H1 (cell line): ENCODE measurements at places on chromosomes 4 and X.

DNA sequence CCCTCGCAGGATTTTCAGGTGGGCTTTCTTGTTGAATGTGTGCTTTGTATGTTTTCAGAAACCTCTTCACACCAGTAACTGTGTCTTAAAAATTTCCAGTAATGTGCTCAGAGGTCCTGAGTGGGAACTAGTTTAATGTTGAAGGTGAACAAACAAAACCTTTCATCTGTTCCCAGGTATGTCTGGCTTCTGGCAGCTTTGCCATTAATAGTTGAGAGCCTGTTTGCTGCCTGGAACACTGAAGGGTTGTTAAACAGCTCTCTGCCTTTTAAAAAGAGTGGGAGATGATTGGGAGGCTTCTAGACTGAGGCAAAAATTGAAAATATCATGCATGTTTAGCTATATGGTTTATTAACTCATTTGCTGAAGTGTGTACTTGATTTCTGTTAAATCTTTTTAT lies 161.2 kb upstream of the AGTR2 start:
- DNase-seq = no peak

GRCh38 chr4:48361012-48361400 lies 19.7 kb downstream of the SLAIN2 start:
- DNase-seq = no peak

- no peak for DNase-seq
These were observed 226.9 kb downstream of the FBXW7 start for GRCh38 chr4:152308951-152309350.

DNA sequence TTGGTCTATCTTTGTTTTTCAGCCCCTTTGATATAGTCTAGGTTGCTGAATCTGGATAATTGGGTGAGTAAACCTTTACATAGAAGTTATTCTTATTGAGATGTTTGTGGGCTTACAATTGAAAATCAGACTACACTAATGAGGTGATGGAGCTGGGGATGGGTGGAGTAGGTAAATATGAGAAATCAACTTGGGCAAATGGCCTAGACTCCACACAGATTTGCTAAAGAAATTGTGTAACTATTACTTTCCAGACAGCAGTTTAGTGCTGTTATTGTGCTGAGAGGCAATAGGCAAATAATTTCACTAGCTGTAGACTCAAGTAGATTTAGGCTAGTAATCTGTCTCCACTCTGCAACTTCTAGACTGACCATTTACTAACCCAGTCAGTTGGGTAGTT lies 8.2 kb downstream of the DIAPH2 start:
- DNase-seq = no peak

- no peak for DNase-seq
These were observed 91.7 kb downstream of the EFNB1 start for GRCh38 chrX:68920561-68920960.

DNA sequence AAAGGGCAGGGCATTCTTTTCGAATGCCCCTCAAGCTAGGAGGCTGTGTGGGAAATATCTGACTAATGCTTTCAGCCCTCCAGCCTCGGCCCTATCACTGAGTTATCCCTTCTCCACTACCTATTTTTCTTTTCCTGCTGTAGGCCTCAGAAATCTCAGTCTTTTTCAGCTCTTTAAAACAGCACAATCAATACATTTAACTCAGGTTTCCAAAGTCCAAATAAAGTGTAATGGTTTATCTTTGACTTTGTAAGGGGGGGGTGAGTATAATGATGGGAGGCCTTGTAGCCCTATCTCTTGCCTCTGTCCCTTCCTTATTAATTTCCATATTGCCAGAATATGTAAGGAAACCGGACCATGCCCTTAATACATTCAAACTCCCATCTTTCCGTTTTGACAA lies 1.6 kb upstream of the WNK3 start:
- no peak for DNase-seq

GRCh38 chr4:158710814-158711213 lies 12.4 kb downstream of the PPID start:
- DNase-seq = no peak

DNA sequence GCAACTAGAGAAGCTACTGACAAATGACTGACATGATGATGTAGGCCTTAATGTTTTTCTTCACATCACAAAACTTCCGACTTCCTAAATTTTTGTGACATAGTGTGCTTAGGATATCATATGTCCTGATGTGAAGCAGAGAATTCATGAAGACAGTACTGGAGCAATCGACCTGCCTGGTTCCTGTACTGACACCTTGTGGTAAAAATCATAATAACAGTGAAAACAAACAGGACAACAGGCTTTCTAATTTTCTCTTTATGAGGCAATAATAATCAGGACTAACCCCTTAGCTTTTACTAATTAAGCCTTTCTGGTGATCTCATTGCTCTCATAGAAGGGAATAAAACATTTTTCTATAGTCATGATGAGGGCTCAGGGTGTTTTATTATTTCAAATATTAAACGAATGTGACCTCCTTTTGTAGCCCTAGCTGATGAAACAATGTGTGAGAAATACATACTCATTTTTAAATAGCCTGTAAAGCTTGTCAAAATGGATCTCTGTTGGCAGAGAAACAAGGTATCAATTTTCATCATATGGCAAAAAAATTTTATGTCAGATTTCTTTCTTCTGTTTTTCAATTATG lies 158.4 kb downstream of the TENT5D start:
- DNase-seq = no peak

DNA sequence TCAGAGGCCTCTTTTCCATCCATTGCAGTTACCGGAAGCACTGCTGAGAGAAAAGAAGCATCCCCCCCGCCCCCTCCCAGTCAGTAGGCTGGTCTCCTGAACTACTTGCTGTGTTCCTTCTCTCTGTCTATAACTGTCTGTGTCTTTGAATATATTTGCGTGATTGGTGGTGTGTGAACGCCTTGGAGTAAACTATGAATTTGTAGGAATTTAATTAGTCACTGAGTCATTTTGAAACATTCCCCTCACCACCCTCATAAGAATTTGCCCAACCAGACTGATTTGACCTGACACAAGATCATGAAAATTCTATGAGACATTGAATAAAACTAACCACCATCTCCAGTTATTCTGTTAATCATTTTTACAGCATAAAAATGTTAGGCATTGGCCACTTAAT lies 6.7 kb upstream of the NXF3 start:
- DNase-seq = no peak

DNA sequence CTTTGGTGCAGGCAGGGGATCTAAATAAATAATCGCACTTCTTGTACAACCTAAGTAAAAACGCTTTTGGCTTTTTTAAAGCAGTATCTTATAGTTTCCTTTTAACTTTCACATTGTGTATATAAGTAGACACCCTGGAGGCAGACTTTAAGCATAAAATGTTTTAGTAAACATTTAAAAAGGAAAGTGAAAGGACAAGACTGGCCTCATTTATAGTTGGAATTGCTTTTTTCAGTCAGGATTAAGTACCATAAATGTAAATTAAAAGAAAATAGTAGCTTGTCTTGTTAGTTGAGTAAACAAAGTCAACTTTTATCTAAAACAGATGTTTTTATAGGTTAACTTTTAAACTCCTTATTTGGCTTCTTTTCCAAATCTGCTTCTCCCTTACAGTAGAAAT lies 39.7 kb downstream of the PTPN13 start:
- DNase-seq = no peak

- DNase-seq = no peak
These were observed 29.1 kb downstream of the TTC29 start for GRCh38 chr4:146916479-146917076.
